ENCODE measurements at places on chromosomes 11 and 22.

- no peak for DNase-seq
These were observed 32.5 kb upstream of the APLNR start for GRCh38 chr11:57269571-57270021.

DNA sequence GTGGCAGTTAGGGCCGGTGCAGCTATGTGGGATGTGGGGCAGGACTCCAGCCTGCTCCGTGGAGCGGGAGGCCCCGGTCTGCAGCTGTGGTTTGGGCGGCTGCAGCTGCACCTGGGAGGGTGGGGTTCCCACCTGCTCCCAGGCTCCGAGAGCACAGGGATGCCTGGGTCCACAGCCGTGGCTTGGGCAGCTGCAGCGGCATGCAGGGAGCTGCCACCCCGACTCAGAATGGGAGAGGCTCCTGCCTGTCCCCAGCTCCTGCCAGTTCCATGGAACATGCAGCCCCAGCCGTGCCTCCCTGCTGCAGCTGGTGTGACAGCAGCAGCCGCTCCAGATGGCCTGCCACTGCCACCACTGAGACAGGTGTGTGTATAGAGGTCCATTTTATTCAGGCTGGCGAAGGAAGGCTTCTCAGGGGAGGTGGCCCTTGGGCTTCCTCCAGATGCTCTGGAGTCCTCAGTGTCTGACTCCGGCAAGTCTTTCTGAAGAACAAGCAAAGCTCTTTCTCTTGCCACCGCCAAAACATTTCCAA is 21.8 kb upstream of the UPK3A start:
- DNase-seq, result no peak

DNA sequence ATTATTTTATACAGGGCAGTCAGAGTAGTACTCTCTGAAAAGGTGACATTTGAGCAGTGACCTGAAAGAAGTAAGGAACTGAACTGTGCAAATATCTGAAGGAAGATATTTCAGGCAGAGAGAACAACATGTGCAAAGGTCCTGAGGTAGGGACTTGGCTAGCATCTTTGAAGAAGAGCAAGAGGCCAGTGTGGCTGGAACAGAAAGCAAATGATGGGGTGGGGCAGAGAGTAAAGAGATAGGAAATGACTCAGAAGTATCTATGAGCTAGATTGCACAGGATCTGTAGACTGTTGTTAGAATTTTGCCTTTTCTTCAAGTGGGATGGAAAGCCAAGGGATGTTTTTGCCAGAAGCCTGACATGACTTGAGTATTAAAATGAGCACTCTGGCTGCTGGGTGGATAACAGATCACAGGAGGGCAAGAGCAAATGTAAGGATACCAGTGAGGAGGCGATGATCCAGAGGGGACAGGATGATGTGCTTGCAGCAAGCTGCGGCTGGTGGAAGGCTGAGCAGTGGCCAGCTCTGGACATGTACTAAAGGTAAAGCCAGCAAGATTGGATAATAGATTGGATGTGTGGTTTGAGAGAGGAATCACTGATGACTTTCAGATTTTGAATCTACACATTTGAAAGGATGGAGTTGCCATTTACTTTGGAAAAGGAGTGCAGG is 33.2 kb upstream of the TTC12 start:
- no peak for DNase-seq

DNA sequence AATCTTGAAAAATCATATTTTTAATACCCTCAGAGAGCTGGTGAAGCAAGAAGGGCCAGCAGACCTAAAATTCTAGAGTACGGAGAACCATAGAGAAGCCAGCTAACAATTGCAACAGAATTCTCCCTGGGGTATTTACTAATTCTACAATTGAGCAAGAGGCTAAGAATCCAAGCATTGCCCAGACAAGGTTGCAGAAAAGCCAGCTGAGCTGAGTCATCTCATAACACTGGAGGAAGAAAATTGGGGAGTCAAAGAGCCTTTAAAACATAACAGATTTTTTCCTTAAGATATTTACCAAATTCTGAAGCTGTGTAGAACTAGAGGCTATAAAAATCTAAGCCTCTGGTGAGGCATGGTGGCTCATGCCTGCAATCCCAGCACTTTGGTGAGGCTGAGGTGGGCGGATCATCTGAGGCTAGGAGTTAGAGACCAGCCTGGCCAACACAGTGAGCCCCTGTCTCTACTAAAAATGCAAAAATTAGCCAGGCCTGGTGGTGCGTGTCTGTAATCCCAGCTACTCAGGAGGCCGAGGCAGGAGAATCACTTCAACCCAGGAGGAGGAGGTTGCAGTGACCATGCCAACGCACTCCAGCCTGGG is 13.6 kb upstream of the TMEM216 start:
- no peak for DNase-seq

DNA sequence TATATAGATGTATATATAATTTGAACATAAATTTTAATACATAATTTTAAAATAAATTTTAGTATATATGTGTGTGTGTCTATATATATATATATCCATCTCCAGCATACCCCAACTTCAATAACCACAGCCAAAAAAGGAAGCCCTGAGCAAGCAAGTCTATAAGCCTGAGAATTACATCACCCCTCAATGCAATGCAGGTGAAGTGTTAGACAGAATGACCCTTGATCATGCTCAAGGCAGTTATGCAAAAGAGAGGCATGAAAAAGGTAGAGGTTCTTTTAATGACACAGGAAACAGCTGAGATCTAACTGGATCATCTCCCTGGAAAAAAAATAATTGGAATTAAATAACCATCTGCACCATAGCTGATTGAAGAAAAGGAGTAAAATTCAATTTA is 557.9 kb upstream of the ANO5 start:
- DNase-seq, result no peak

DNA sequence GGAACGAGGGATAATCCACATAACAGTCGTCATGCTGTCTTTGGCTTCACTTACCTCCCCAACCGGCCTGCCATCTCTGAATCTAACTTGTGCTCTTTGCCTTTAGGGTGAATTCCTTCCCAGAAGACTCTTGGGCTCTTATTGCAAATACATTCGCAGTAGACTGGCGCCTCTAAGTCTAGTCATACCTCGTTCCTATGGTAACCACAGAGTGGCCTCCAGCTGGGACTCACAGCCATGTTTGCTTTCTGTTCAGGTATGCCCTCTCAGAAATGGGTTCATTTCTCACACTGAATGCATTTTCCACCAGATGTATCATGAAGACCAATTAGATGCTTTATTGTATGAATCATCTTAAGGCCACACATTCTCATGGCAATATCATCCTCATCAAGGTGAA is 112.7 kb downstream of the FAR1 start:
- no peak for DNase-seq

GRCh38 chr11:129279326-129280026 is 87.4 kb upstream of the ARHGAP32 start:
- peak; percentile 65 for DNase-seq

DNA sequence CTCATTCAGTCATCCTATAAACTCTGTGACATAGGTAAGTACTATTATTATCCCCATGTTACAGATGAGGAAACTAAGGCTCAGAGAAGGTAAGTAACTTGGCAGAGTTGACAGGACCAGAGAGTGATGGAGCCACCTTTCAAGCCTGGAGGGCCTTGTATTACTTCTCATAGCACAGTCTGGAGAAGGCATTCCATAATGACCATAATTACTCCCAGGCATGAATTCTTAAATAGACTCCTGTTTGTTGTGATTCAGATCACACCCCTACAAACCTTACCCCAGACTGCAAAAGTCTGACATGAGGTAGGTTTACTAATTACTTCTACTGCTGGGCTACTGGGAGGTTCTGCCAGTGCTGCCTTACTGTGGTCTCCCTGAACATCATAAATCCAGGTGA is 77.0 kb downstream of the CD44 start:
- DNase-seq, result no peak

GRCh38 chr22:45084400-45084920 is 74.7 kb upstream of the PHF21B start:
- DNase-seq, result no peak

DNA sequence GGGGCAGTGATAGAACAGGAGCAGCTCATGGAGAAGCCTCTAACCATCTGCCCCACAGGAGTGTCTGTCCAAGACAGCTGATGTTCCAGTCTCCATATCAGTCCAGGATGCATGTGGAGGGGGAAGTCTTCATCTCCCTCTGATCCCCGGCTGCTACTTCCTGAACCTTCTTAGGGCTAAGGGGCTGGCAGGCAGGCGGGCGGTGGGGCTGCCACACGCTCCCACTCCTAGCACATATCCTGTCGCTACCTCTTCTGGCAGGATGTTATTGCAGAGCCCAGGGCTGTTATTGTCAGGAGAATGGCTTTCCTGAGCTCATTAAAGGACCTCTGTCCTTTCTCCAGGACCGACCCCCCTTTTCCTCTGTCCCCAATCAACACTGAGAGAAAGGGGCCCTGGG is 25.4 kb downstream of the LRRC55 start:
- DNase-seq, result no peak

DNA sequence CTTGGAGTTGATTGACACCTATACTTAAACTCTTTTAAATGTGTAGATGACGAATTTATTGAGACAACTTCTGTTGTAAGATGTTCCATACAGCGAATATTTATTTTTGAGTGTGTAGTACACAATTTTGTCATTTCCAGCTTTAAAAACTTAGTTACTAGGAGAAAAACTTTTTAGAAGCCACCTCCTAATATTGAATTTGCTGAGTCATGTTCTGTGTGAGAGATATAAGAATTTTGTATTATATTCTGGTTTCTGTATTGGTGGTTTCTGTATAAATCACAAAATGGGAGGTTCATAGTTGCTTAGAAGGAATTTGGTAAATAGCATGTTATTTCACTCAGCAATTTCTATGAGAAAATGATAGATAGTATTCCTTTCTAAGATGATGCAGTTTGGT is 171.3 kb downstream of the WNT11 start:
- DNase-seq, result no peak

DNA sequence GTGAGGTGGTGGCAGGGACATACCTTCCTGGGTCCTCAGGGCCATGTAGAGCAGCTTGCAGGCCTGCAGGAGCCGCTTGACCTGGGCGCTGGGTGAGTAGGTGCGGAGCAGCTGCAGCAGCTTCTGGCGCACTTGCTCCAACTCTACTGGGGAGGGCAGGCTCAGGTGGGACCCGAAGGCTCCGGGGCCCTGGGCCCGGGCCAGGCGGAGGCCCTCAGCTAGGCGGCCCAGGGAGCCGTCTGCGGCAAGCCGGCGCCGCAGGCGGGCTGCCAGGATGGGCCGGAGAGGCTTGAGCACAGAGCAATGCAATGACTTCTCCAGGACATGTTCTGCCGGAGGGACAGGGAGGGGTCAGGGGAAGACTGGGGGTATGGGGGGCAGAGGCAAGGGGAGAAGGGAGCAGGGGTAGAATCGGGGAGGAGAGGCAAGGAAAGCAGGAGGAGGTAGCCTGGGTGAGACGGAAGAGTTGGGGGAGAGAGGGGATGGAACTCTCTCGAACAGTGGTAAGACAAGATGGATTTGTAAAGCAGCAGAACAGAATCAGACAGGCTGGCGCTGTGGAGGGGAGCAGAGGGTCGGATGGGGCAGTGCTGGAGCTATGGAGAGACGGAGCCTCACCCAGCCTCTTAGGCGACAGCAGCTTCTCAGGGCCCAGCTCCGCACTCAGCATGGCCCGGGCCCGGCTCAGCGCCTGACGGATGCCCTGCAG is 2.2 kb downstream of the RIN1 start:
- DNase-seq, result no peak

- DNase-seq, result no peak
These were observed 44.3 kb downstream of the THAP12 start for GRCh38 chr11:76336597-76336996.

GRCh38 chr11:66081505-66081904 is 11.4 kb downstream of the PACS1 start:
- no peak for DNase-seq

DNA sequence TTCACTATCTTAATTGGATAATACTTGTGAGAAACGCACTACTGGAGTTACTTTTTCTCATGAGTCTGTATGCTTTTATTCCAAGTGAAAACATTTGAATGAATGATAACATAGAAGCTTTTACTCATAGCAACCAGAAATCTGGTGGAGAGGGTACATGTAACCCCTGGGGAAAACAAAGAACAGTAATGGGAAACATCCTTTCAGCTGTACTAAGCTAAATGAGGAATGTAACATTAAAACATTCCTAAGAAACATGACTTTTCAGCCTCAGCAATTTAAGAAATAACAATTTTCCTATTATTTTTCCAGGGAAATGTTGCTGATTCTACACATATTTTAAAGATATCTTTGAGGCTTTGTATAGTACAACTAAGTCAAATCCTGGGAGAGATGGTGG is 97.2 kb upstream of the CEP126 start:
- no peak for DNase-seq

DNA sequence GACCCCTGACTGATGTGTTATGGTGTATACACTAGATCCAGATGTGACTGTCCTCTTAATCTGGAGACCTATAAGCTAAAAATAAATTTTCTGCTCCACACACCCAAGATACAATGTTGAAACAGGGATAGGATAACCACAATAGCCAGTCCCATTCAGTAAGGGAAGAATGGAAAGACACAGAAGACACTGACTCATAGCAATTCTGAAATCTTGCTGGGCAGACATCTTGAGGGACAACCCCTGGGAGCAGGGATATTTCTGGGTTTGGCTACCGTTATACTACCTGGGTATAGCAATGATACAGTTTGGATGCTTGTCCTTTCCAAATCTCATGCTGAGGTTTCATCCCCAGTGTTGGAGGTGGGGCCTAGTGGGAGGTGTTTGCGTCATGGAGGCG is 93.9 kb downstream of the BUD13 start:
- no peak for DNase-seq

All from activated T-cell treated with anti-CD3 and anti-CD28 coated beads for 48 hours (primary cell).